A549 (cell line): ENCODE measurements at places on chromosomes 12 and 14.
A peak's percentile ranks its signal among the peaks of the same experiment; 100 is the strongest.

GRCh38 chr14:32370714-32371113 is 41.6 kb downstream of the AKAP6 start:
- peak; percentile 13 for DNase-seq

GRCh38 chr14:29039171-29039570 is 272.6 kb downstream of the FOXG1 start:
- DNase-seq, result no peak

- DNase-seq, result peak; percentile 88
These were observed 35.1 kb upstream of the KCNH3 start for GRCh38 chr12:49503674-49504180.

- DNase-seq, result no peak
These were observed 123.9 kb downstream of the GPR65 start for GRCh38 chr14:88128816-88129215.

- peak; percentile 12 for DNase-seq
These were observed 9.6 kb downstream of the RIOX1 start for GRCh38 chr14:73500360-73500759.
